Stimulated activated CD8-positive, alpha-beta memory T cell treated with anti-CD3 and anti-CD28 coated beads, Interleukin-15, amount 100 ng/mL, for 24 hours (primary cell): ENCODE measurements at places on chromosomes 13 and 19.
A peak's percentile ranks its signal among the peaks of the same experiment; 100 is the strongest.

GRCh38 chr19:55437410-55437809, 5.7 kb downstream of the SHISA7 start:
- no peak for DNase-seq

GRCh38 chr13:79851318-79851717, 370.4 kb downstream of the NDFIP2 start:
- DNase-seq, result no peak

GRCh38 chr13:33096886-33097605, 80.8 kb downstream of the KL start:
- no peak for DNase-seq

GRCh38 chr19:29384656-29385055, 141.1 kb upstream of the VSTM2B start:
- DNase-seq, result no peak

DNA sequence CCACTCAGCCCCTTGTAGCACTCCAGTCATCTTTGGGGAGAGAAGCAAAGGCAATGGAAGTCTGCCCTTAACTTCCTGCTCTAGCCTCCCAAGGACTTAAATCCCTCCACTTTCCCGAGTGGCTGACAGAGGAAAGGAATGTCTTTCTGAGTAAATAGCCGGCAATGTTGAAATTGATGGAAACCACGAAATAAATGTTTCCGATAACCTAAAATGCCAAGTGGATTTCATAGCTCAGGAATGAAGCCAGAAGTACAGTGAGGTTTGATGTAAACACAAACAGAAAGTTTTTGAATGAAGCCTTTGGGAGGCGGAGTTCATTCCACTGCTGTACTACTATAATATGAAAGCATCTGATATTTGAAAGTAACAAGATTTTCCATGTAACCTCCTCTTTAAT, 14.0 kb upstream of the TBC1D4 start:
- no peak for DNase-seq

DNA sequence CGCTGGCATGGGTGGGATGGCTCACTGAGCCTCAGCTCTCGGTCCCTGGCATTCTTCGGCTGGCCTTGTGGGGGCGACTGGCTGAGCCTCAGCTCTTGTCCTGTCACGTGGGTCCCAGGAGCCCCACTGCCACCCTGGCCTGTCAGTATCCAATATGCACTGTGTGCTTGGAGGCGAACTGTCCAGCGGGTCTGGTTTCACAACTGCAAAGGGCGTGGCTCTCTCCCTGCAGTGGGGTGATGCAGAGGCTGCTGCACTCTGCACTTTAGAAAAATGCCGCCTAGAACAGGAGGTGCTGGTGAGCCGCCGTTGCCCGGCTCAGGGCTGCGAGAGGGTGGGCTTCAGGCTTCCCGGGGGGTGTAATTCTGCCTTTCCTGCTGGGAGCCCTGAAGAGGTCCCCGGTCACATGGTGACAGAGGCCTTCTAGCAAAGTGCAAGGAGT, 17.0 kb upstream of the TMEM255B start:
- DNase-seq, result no peak

DNA sequence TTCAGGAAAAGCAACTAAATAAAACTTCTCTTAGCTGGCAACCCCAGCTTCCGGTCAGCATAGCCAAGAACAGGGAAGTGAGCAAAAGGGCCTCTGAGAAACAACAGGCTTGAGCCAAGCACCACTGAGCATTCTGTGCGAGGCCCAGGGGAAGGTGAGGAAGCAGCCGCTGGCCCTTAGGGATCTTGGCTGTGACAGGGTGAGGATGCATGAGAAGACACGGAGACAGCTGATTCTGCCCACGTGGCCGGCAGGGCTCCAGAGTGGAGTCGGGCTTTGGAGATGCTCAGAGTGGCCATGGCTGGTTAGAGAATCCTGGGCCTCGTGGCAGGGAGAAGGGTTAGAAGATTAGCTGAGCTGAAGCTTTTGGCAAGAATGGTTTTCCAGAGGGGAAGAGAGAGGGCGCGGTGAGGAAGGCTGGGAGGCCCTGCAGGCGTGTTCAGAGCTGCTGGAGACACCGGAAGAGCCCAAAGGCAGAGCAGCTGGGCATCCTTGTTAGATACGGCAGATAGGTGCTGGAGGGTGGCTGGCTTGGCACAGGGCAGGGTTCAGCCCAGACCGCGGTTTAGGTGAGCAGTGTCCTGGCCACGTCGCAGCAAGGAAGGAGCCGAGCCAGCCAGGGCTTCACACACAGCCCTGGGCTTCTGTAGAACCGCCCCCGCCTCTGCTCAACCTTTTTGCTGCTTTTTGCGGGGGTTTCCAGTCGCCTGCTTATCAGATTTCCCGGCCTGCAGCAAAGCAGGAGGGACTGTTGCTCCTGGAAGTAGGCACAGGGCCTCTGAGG, 17.3 kb downstream of the UPF1 start:
- no peak for DNase-seq

DNA sequence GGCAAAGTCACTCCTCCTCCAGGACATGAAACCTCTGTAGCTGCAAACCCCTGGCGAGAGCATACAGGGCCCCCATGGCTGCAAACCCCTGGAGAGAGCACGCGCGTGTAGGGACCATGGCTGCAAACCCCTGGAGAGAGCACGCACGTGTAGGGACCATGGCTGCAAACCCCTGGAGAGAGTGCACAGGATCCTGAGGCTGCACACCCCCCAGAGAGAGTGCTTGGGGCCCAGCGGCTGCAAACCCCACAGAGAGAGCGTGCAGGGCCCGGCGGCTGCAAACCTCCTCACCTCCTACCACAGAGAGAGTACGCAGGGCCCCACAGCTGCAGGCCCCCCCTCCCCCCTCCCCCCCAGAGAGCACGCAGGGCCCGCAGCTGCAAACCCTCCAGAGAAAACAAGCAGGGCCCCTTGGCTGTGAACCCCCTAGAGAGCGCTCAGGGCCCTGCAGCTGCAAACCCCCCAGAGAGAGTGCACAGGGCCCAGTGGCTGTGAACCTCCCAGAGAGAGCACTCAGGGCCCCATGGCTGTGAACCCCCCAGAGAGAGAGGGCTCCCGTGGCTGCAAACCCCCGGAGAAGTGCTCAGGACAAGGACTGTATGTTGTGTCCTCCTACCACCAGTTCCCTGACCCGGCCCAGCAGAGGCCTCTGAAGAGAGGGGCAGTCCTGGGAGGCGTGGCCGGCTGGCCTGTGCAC, 7.3 kb downstream of the ADPRHL1 start:
- no peak for DNase-seq

DNA sequence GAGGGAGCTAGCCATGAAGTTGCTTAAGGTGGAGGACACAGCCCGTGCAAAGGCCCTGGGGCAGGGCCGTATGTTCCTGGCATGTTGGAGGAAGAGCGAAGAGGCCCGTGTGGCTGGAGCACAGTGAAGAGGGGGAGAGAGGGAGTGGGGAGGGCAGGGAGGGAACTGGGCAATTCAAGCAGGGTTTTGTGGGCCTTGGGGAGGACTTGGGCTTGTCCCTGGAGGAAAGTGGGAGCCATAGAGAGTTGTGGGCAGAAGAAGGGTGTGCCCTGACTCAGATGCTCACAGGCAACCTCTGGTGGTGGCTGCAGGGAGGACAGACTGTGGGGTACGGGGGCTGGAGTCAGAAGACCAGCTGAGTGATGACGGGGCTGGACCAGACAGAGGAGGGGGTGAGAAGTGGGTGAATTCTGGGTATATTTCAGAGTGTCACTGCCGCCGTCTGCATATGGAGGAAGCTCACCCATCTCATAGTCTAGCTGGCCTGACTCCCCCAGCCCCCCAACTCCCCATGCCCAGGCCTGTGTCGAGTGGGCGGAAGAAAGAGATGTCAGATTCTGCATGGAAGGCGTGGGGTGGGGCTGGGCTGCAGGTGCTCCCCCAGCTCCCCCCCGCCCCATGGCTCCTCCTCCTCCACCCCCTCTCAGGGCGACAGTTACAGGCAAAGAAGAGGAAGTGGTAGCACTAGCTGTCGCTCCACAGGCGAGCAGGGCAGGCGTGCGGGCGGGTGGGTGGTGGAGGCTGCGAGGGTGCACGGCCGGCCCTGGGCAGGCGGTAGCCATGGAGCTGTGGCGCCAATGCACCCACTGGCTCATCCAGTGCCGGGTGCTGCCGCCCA, at the start of gene VAV1:
Gene VAV1, plus strand, starts transcription at position 681 of the 838 bp plus-strand sequence. Its CDS starts 100 bp downstream, at position 781.
- peak; percentile 45 for DNase-seq

- DNase-seq, result no peak
Measured at GRCh38 chr19:1259206-1259875, 9.8 kb upstream of the CIRBP start.

DNA sequence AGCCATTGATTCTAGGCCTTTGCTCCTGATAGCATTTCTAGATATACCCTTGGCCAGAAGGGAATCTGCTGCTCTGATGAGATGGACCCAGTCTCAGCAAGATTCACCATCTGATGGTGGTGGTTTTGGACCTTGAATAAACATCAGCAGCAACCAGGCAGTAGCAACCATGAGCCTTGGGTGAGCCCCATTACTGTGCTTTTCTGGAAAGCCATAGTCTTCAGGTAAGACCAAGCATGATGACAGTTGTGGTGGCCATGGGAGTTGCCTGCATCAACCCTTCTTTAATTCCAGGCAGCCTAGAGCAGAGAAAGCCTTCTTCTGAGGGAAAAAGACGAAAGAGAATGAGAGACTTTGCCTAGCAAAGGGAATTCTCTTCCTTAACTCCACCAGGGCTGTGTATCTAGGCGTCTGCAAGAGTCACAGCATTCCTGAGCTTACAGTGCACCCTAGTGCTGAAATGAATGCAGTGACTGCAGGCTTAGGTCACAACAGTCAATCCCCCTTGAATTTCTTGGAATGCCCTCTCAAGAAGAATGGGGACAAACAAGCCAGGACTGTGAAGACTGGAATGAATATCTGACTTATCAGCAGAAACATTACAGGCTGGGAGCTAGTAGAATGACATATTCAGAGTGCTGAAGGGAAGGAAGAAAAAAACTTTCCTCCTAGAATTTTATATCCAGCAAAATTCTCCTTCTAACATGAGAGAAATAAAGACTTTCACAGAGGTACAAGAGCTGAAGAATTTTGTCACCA, 942.4 kb upstream of the PCDH20 start:
- DNase-seq, result no peak

DNA sequence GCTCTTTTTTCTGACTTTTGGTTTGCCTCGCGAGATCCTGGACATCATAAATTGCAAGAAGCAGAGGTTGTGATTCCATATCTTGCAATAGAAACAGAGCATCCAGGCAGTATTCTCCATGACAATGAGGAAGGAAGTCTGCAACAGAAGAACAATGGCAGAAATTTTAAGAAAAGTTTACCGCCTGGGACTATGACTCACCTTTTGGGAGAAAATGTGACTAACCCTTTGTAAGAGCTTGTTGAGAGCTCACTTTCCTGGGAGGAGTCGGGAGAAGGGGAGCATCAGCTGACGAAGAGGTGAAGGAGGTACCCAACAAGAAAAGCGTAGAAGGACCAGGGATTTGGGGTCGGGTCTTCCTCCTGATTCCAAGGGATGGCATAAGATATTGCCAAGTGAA, 34.3 kb upstream of the TNFSF11 start:
- DNase-seq, result no peak

DNA sequence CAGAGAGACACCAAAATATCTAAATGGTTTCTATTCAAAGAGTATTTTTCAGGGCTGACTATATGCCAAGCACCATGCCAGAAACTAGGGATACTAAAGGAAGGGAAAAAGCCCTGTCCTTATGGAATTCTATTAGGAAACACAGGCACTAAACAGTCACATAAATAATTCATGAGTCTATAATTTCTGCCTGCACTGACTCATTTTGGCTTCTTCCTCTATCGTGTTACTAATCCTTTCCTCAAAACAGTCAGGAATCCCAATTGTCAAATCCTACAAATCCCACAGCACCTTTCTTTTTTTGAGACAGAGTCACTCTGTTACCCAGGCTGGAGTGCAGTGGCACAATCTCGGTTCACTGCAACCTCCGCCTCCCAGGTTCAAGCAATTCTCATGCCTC, 29.2 kb downstream of the XPO4 start:
- no peak for DNase-seq

- no peak for DNase-seq
Measured at GRCh38 chr19:37991176-37991835, 84.3 kb downstream of the SIPA1L3 start.

DNA sequence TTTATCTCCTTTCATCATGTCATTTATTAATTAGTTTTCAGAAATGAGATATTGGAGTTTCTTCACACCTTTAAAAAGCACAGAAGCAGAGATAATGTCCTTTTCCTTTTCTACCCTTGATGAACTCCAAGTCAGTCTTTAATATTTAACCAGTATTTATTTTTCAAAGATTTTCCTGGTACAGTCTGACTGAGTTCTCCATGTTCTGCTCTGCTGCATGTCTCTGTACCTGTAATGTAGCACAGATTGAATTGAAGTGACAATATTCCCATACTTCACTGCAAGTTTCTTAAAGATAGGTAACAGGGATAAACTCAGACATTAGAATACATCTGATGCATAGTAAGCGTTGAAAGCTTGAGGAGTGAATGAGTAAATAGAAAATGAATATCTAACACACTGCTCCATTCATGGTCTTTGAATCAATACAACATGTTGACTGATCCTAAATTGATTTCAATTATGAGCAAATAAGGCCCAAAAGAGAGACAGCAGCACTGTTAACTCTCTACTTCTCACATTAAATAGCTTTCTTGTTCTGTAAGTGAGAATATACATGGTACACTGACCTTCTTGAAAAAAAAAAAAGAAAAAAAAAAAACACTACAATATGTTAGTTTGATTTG, 1323.6 kb upstream of the PRR20A start:
- no peak for DNase-seq

DNA sequence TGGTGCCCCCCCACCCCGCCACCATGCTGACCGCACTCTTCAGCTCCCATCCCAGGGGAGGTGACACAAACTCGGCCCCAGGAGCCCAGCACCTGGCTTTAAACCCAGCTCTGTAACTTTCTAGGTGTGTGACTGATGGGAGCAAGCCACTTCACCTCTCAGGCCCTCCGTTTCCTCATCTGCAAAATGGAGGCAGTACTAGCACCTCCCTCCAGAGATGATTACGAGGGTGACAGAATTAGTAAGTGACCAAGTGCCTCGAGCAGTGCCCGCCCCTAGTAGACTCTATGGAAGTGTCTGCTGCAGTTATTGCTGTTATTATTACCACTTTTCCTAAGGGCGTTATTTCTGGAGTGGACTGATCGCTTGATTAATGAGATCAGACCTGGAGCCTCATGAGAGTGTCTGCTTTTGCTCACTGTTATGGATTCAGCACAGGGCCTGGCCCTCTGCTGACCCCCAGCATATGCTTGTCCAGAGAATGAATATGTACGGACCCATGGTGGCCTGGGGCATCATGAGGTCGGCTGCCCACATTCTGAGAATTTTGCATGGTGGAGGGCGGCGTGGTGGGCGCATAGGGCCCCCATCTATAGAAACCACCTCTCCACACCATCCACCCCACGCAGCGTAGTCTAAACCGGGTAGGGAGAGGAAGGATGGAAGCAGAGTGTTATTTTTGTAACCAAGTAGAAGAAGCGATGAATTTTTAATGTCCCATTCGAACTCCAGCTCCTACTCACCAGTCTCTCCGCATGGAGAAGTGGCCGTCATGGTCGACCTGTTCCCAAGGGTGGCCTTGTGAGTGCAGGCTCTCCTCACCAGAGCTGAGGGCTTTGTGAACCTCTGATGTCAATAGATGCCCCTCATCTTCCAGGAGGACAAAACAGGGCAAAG, 48.2 kb downstream of the CAPN12 start:
- no peak for DNase-seq

DNA sequence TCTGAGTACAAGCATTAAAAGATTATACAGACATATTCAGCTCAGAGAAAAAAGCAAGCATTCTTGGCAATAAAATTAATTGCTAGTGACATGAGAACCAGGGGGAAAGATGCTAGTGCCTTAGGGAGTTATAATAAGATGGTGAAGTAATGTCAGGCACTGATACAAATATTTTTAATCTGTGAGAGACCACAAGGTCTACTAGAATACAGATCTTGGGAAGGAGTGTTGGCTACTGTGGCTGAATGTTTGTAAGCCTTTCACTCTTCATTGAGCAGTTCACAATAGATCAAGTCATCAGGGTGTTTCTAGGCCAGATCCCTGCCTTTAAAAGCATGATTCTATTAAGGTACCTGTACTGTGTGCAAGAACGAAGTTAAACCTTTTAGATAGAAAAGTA, 16.4 kb downstream of the FREM2 start:
- no peak for DNase-seq
